Type B pancreatic cell (in vitro differentiated cells): ENCODE measurements at places on chromosomes 6 and 20. TPM values are rescaled to one million over a fixed set of nuclear protein-coding genes. Genes with fewer than 3 reads are reported as not detected.

The STX11 gene
- 0.24 and 0.38 TPM in 2 replicates for total RNA-seq

The GRIK2 gene
- 4.7 and 4.8 TPM in 2 replicates for total RNA-seq

The PTPRT gene
- total RNA-seq, result 5.8 and 7.0 TPM in 2 replicates

The SLC17A3 gene
- 0.33 TPM in 1 of 2 replicates, not detected in the other for total RNA-seq

The PLN gene
- 0.24 and 0.45 TPM in 2 replicates for total RNA-seq

The RCAN2 gene
- 4.6 and 6.9 TPM in 2 replicates for total RNA-seq

The FAM217A gene
- not detected in 2 replicates for total RNA-seq

The ZNF322 gene
- total RNA-seq, result 31.9 and 40.2 TPM in 2 replicates

The IL20RA gene
- total RNA-seq, result 0.90 and 1.7 TPM in 2 replicates

The CD24 gene
- total RNA-seq, result 807 and 1,512 TPM in 2 replicates

The ZNF335 gene
- 19.9 and 23.6 TPM in 2 replicates for total RNA-seq

The GTSF1L gene
- total RNA-seq, result not detected in 2 replicates

The CCN6 gene
- total RNA-seq, result not detected in 2 replicates

The LRRC73 gene
- total RNA-seq, result 1.5 and 2.9 TPM in 2 replicates

The ARMH2 gene
- total RNA-seq, result not detected in 2 replicates

The CASS4 gene
- 0.38 and 0.56 TPM in 2 replicates for total RNA-seq

The TXNDC5 gene
- 91.5 and 94.9 TPM in 2 replicates for total RNA-seq

The IMPG1 gene
- total RNA-seq, result not detected in 2 replicates

The TAF11 gene
- total RNA-seq, result 40.4 and 40.7 TPM in 2 replicates

The TDRD6 gene
- 0.19 and 0.38 TPM in 2 replicates for total RNA-seq

The HLA-DRB1 gene
- total RNA-seq, result 24.3 and 88.9 TPM in 2 replicates

The PGC gene
- total RNA-seq, result 3.5 and 56.6 TPM in 2 replicates

The LHFPL5 gene
- total RNA-seq, result not detected in 2 replicates

The GABRR1 gene
- 0.12 TPM in 1 of 2 replicates, not detected in the other for total RNA-seq

The OXT gene
- total RNA-seq, result 1.2 TPM in 1 of 2 replicates, not detected in the other

The SSTR4 gene
- total RNA-seq, result not detected in 2 replicates

The ENPP3 gene
- 0.07 and 0.82 TPM in 2 replicates for total RNA-seq

The DCDC2 gene
- 5.5 and 8.7 TPM in 2 replicates for total RNA-seq

The PTK6 gene
- 0.12 and 0.21 TPM in 2 replicates for total RNA-seq

The RBM12 gene
- total RNA-seq, result 122 and 153 TPM in 2 replicates

The KCNQ2 gene
- 4.4 and 47.3 TPM in 2 replicates for total RNA-seq

The BACH2 gene
- total RNA-seq, result 8.5 and 33.5 TPM in 2 replicates

The RMND1 gene
- 22.7 and 28.6 TPM in 2 replicates for total RNA-seq

The SRSF12 gene
- 3.9 and 10.5 TPM in 2 replicates for total RNA-seq

The ZBP1 gene
- not detected in 2 replicates for total RNA-seq
